ENCODE measurements at places on chromosomes 1 and 21.

GRCh38 chr1:23102289-23102688 is 66.4 kb downstream of the LUZP1 start:
- no peak for DNase-seq

- no peak for DNase-seq
Observed at GRCh38 chr1:36982709-36983108, 51.6 kb downstream of the GRIK3 start.

DNA sequence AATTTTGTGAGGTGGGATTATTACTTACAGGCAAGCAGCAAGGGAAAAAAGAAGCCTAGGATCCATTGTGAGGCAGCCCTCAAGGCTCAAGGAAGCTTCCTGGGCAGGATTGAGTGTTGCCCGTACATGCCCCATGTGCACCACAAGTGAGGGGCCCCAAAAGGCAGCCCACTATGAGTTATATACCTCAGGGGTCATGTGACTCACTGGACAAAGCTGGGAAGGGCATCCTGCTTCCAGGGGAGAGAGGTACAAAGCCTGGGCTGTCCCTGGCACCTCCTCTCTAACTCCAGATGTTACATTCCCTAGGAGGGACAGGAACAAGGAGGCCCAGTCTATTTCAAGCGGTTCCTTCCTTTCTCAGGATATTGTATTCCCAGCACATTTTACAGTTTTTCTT is 34.0 kb upstream of the CD1D start:
- DNase-seq: no peak

DNA sequence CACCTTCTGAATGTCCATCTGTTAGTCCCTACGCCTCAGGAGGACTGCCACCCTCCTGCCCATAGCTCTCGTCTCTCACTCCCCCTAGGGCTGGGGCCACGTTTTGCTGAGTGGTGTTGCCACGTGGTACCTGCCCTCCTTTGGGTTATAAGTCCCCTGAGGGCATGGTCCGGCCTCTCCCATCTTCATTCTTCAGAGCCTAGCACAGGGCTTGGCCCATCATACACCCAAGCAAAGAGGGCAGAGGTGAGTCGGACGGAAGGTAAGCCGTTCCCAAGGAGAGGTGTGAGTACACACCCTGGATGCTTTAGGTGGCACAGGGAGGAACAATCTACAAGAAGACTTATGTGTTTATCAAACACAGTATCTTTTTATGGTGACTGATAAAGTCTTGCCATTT is 10.9 kb downstream of the PADI2 start:
- no peak for DNase-seq

- DNase-seq: no peak
Observed at GRCh38 chr1:211517006-211517405, 25.0 kb upstream of the RD3 start.

DNA sequence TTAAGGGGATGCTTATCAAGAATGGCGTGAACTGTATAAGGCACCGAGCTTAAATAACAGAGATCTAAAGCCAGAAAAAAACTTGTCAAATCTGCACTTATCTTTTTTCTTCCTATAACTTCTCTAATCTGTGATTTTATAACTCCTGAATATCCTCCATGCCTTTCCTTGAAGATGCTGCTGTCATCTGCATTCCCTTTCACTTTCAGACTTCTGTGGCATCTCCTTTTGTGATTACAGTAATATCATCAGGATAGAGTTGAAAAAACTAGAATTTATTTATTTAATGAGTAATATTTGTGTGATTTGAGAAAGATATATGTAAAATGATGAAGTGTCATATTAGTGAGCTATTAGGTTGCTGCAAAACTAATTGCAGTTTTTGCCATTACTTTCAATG is 357.8 kb upstream of the PTBP2 start:
- no peak for DNase-seq

GRCh38 chr1:181669246-181669645 is 185.9 kb downstream of the CACNA1E start:
- no peak for DNase-seq

- DNase-seq: no peak
Observed at GRCh38 chr21:35163411-35163810, 114.3 kb upstream of the RUNX1 start.

- no peak for DNase-seq
Observed at GRCh38 chr21:26850116-26850643, 5.0 kb upstream of the ADAMTS1 start.

DNA sequence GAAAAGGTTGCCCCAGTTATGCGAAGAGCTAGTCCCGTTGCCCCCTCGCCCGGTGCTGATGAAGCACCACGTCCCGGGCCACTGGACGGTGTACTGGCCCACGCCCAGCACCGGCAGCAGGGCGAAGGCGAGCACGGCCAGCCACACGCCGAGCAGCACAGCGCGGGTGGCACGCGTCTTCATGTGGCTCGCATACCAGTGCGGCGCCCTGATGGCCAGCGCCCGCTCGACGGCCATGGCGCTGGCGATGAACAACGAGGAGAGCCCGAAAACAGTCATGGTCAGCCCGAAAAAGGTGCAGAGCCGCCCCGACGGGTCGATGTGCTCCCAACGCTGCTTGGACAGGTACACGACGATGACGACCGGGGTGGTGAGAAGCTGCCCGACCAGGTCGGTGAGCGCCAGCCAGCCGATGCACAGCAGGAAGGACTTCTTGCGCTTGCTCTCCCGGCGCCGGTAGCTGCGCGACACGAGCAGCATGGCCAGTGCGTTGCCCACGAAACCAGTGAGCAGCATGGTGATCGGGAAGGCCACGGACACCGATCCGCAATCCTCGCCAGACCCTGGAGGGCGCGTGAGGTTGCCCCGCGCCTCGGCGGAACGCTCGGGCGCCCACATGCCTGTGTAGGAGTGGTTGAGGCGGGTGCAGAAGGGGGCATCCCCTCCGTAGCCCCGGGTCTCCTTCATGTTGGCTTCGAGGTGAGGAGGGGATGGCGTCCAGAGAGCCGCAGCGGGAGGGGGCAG is 553 bp downstream of the PTGER3 start:
- peak; percentile 26 for DNase-seq

DNA sequence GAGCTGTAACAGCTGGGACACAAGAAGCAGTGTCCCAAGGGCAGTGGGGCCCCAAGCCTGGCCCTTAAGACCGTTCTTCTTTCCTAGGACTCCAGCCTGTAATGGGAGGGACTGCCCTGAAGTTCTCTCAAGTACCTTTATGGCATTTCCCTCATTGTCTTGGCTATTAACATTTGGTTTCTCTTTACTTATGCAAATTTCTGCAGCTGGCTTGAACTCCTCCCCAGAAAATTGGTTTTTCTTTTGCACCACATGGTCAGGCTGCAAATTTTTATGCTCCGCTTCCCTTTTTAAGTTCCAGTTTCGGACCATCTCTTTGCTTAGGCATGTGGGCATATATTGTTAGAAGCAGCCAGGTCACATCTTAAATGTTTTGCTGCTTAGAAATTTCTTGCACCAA is 3.1 kb upstream of the MROH9 start:
- DNase-seq: no peak

DNA sequence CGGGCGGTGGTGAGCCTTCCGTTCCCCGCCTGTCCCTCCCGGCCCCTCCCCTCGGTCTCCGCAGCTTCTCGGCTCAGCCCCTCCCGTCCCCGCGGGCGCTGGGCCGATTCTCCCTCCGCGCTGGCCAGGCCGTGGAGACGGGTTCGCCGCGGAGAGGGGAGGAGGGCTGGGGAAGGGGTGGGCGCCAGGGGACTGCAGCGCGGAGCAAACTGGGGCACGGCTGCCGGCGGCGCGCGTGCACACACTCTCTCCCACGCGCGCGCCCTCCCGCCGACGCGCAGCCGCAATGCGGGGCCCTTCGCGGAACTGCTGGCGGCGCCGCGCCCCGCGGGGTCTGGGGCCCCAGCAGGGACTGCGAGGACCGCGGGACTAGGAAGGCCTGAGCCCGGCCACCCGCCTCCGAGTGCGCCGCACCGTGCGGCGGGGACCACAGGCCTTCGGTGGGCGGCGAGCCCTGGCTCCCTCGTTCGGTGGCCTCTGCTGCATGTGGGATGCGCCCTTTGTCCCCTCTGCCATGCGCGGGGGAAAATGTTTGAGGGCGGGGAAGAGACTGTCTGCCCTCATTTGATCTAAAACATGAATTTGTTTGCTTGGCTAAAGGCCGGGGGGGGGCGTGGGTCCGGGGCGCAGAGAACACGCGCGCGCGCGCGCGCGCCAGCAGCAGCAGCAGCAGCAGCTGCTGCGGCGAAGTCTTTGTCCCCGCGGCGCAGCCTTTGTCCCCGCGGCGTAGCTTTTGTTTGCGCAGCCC is 90.7 kb upstream of the VAMP3 start:
- DNase-seq: peak; percentile 49

- DNase-seq: no peak
Observed at GRCh38 chr1:246674049-246674448, 50.2 kb upstream of the SCCPDH start.

DNA sequence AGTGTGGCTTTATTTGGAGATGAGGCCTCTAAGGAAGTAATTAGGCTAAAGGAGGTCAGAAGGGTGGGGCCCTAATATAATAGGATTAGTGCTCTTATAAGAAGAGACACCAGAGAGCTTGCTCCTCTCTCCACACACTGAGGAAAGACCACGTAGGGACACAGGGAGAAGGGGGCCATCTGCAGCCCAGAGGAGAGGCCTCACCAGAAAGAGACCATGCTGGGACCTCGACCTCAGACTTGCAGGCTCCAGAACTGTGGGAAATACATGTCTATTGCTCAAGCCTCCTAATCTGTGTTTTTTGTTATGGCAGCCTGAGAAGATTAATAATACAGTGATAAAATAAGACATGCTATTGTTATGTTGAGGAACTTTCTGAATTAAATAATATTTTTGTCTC is 8.3 kb downstream of the RCAN1 start:
- DNase-seq: no peak

- DNase-seq: no peak
Observed at GRCh38 chr1:191696354-191696753, 461.9 kb upstream of the RGS18 start.

DNA sequence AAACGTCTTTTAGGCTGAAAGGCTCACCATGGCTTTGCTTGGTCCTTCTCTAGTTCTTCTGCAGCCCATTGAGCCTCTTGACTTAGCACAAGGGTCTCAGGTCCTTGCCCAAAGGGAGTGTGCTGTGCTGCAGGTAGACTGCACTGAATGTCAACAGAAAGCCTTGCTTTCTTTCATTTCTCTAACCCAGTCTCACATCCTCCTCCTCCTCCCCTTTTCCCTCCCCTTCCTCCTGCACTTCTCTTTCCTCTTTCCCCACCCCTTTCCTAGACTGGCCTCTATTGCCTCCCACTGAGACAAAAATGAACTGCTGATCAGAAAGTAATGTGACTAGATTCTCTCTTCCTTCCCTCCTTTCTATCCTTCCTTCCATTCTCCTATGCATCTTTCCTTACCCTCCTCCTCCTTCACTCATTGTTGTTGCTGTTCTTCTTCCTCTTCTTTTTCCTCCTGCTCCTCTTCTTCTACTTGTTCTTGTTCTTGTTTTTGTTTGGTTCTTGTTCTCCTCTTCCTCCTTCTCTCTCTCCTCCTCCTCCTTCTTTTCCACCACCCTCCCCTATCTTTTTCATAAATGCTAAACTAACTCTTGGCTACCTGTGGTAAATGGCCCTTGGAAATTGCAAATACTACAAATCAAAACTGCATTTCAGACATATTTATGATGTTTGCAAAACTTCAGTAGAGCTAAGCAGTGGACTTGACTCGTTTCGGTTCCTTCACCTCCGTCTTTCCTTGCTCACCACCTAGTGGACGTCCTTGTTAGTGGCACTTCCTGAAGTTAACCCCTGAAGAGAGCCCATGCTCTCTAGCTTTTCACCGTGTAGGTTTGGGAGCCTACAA is at the start of gene SELL:
Gene SELL, minus strand, starts transcription at position 152 of the 840 bp plus-strand sequence. Its CDS starts 122 bp downstream, at position 30.
- peak; percentile 57 for DNase-seq

DNA sequence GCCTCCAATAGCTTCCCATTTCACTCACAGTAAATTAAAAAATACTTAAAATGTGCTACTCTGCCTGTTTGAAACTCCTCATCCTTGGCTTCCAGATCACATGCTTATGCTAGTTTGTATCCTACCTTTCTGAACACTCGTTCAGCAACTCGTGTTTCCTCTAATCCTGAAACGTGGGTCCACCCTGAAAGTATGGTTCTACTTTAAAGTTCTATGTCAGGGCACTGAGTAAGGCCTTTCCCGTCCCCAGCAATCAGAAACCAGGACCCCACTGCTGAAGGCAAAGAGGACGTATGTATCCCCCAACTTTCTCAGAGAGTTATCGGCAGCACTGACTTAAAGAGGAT is 419 bp upstream of the TSEN15 start:
- DNase-seq: no peak

GRCh38 chr1:24992761-24993211 is 62.7 kb upstream of the RUNX3 start:
- DNase-seq: no peak

- no peak for DNase-seq
Observed at GRCh38 chr1:189131576-189131975, 1346.1 kb downstream of the BRINP3 start.

DNA sequence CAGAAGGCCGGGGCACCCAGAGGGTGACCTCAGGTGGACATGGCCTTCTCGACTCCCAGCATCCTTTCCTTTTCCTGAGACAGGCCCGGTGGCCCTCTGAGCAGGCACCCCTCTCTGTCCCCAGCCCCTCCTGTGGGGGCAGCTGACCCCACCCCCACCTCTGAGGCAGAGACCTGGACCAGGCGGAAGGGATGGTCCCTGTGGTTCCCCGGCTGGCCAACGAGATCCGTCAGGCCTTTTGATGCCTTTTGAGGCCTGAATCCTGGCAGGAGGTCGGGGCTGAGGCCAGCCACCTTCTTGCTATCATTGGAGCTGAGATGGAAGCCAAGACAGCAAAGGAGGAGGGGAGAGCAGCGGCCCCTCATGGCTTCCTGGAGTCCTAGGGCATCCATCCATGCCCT is 50.2 kb upstream of the ACTRT2 start:
- DNase-seq: no peak

- DNase-seq: no peak
Observed at GRCh38 chr1:187481581-187482148, 652.9 kb downstream of the PLA2G4A start.

GRCh38 chr1:202204065-202204464 is 10.5 kb downstream of the LGR6 start:
- DNase-seq: no peak

GRCh38 chr1:93399781-93400180 is 48.1 kb upstream of the FNBP1L start:
- no peak for DNase-seq

- no peak for DNase-seq
Observed at GRCh38 chr1:192726820-192727504, 81.9 kb upstream of the RGS2 start.

- DNase-seq: no peak
Observed at GRCh38 chr1:20988943-20989342, 187.8 kb downstream of the EIF4G3 start.

DNA sequence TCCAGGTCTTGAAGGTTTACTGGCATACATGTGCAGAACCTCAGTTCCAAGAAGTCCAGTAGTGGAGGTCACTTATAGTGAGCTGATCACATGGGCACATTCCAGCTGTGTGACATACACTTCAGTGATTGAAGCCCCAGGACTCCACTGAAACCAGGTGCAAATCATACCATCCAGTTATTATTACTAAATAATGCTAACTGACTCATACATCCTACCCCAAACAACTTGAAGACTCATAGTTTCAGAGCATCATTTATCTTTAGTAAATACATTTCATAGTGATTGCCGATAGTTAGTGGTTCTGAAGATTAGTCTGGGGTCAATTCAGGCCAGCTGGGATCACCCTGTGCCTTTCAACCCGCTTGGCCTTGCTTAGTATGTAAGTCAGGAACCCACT is 137.9 kb upstream of the UBE2U start:
- DNase-seq: no peak

Data from GM10248 (cell line).